ENCODE measurements at places on chromosomes 11 and 22.

- DNase-seq: no peak
Measured at GRCh38 chr11:123227763-123228495, 32.9 kb upstream of the CLMP start.

DNA sequence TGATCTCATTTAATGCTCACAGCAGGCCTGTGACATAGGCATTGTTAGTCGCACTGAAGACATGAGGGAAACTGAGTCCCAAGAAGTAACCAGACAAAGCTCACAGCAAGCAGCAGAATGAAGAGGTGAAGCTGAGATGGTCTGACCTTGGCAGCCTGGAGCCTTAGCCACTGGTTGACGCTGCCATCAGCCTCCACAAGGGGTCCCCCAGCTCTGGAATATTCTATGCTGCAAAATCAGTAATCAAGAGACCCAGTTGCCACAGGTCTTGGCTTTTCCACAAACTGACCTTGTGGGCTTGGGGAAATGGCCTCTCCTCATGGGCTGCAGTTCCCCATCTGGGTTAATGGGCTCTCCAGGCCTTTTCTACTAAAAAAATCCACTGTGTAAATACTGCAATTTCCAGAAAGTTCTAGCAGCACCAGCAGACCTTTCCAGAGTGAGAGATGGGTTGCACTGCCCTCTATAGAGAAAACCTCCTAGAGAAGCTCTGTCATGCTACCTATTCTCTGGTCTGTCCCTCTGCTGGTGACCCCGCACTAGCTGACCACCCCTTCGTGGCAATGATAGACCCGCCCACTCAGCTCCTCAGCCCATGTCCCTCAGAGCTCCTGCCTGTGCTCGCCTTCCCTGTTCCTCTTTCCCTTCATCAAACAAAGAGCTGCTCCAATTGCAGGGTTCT, 22.6 kb upstream of the ISX start:
- DNase-seq: no peak

GRCh38 chr11:69671734-69672465, 3.3 kb downstream of the LTO1 start:
- no peak for DNase-seq

- DNase-seq: peak; percentile 74
Measured at GRCh38 chr11:117281159-117281558, 10.0 kb upstream of the BACE1-AS start.

- no peak for DNase-seq
Measured at GRCh38 chr11:62400281-62400680, 18.6 kb upstream of the SCGB1A1 start.

GRCh38 chr22:32649515-32650200, 151.8 kb upstream of the TIMP3 start:
- peak; percentile 39 for DNase-seq

- DNase-seq: no peak
Measured at GRCh38 chr11:132037467-132037862, 667.0 kb downstream of the NTM start.

DNA sequence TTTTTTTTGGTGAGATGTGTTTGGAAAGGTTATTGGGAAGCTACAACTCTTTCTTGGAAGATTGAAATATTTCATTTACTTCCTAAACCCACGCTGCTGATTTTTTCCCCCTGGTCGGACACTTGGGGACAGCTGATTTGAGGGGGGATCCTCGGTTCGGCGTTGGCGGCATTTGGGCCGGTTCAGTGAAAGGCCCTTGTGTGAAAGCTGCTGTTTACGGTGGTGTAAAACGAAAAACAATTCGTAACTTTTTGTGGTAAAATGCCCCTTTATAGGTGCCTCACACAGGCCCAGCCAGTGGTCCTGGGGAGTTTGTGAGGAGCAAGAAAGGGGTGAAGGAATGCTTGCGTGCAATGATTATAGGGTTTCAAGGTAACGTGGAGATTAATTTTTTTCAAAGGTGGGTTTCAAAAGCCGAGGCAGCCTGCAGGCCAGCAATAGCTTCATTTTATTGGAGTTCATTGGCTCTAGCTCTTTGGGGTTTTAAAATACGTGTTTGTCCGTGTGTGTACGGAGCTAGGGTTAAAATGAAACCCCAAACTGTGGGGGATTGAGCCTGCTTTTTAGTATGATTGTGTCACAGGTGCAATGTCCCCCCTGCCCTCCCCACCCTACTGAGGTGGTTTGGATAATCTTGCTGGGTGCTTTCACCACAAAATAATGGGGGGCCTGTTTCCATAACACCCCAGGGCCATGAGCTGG, 77.2 kb upstream of the PPARA start:
- DNase-seq: no peak

GRCh38 chr11:93540337-93540736, 2.9 kb downstream of the SMCO4 start:
- DNase-seq: no peak

DNA sequence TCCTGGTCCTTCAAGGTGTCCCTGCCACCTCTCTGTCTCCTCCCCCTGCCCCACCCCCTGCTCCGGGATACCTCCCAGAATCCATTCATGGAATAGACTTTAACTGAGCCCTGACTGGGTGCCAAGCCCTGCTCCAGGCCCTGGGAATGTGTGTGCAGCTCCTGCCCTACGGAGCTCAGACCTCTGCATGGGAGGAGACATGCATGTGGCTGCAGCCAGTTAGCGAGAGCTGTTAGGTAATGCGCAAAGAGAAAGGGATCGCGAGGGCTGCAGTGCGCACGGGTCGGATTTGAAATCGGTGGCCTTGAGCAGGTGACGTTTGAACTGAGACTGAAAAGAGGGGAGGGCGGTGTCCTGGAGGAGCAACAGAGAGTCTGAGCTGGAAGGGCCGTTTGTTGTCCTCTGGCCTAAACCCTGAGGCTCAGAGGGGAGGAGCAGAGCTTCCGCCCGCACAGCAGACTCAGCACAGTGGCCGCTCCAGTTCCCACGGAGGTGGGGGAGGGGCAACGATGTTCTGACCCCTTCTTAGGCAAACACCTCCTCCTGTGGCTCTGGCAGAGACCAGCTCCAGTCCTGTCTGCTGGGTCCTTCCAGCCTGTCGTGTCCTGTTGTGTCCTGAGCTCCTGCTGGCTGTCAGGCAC, 19.8 kb upstream of the LRRC10B start:
- DNase-seq: peak; percentile 47

DNA sequence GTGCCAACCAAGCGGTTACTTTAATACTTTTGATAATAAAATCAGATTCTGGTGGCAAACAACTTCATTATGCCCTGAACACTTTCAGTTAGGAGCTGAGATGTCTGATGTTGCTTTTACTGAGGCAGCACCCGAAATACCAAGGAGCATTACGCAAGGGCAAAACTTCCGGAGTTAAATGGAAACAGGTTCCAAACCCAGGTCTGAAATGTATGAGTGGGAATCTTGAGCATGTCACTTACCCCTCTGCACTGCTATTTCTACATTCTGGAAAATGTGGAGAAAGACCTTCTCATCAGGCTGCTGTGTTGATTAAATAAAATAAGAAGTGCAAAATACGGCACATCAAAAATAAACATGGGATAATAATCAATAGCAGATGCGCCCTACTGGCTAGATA, 315.1 kb downstream of the LARGE1 start:
- DNase-seq: no peak

GRCh38 chr11:100574894-100575769, 112.0 kb upstream of the ARHGAP42 start:
- no peak for DNase-seq

- no peak for DNase-seq
Measured at GRCh38 chr11:111569476-111569875, 29.0 kb downstream of the LAYN start.

DNA sequence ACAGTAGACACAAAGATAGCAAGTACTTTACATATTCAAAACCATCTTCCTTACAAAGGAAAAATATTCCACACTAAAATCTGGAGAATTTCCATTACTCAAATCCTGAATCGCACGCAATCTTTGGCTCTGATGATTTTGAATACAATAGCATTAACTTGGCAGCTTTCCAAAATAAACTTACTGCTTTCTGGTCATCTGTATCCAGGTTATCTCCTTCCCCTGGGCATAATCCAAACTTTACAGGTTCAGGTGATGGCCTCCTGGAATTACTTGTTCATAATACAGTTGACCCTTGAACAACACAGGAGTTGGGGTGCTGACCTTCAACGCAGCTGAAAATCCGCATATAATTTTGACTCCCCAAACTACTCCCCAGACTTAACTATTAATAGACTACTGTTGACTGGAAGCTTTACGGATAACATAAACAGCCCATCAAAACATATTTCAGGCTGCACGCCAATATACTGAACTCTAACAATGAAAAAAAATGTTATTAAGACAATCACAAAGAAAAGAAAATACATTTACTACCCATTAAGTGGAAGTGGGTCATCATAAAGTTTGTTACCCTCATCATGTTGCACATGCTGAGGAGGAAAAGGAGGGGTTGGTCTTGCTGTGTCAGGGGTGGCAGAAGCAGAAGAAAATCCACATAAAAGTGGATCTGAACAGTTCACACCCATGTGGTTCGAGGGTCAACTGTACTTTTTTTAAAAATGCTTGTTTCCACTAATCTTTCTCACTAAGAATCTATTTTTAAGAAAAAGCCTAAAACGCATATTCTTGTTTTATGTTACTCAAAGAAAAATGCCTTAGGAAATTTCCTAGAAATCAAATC, 6.5 kb downstream of the MTMR2 start:
- no peak for DNase-seq

- DNase-seq: no peak
Measured at GRCh38 chr11:1586699-1587098, 1.6 kb upstream of the KRTAP5-1 start.

DNA sequence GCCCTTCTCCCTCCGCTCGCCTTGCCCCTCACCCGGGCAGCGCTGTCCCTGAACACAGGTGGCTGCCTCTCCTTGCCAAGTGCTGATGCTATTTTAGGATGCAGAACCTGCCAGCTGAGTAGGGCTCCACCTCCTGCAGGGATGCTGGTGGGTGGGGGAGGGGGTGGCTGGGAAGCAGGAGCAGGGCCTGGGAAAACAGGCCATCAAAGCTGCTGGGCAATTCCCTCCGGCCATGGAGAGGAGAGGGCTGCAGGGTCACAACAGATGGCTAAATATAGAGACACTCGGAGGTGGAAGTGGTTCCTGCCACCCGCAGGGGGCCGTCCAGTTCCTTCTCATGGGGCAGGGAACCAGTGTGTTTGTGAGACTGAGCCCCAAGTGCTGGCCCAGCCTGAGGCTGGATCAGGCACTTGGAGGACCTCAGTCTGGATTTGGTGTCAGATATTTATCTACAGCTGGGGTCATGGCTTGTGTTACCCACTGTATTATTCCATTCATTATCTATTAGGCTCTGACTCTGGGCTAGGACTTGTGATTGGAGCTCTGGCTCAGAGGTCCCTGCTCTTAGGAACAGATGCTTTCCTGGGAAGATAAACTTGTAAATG, 59.6 kb downstream of the LRRC32 start:
- DNase-seq: no peak

- no peak for DNase-seq
Measured at GRCh38 chr11:69136471-69136870, 19.3 kb upstream of the SMIM38 start.

GRCh38 chr22:45627489-45628233, 44.0 kb upstream of the ATXN10 start:
- DNase-seq: no peak

- DNase-seq: no peak
Measured at GRCh38 chr11:112115386-112115785, 28.7 kb downstream of the SDHD start.

- DNase-seq: peak; percentile 51
Measured at GRCh38 chr11:12769834-12770345, 95.7 kb downstream of the TEAD1 start.

DNA sequence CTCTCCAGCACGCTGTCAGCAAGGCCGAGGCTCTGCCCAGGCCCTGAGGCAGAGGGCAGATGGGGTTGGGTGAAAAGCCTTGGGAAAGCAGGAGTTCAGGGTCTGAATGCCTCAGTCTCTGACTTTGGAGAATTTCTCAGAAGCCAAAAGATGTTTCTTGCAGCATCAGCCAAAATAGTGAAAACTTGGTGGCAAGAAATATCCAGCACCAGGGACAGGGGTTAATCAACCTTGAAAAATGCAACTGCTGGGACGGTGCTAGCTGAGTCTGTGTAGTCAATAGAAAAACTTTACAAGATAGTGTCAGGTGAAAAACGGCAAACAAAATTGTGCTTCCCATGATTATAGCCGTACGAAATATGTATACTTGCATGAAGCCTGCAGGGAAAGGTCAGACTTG, 1.4 kb upstream of the ABCC8 start:
- DNase-seq: peak; percentile 40

GRCh38 chr11:106302416-106302815, 225.0 kb downstream of the AASDHPPT start:
- DNase-seq: no peak

GRCh38 chr11:128961645-128962044, 19.0 kb upstream of the TP53AIP1 start:
- DNase-seq: no peak

GRCh38 chr11:86627776-86628455, 44.5 kb downstream of the ME3 start:
- DNase-seq: no peak

DNA sequence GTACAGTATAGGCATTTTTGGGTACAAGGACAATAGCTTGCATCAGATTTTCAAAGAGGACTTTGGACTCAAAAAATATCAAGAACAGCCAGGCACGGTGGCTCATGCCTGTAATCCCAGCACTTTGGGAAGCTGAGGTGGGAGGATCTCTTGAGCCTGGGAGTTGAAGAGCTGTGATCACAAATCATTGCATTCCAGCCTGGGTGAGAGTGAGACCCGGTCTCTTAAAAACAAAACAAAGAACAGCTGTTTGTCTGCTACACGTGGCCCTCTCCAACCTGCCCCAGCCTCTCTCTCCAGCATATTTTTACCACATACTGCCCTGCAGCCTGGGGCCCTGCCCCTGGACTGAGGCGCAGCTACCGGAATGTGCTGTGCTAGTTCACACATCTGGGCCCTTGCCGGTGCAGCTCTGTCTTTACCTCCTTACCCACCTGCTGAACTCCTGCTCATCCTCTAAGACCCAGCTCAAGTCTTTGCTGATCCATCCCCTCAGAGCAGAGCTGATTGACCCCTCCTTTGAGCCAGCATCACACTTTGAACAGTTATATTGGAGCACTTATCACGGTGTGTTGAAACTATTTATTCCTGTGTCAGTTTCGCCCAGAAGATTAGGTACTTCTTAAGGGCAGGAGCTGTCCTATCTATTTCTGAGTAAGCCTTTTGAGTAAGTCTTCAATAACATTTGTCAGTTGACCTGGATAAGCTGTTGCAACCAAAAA, 29.4 kb downstream of the GRIK4 start:
- DNase-seq: no peak

DNA sequence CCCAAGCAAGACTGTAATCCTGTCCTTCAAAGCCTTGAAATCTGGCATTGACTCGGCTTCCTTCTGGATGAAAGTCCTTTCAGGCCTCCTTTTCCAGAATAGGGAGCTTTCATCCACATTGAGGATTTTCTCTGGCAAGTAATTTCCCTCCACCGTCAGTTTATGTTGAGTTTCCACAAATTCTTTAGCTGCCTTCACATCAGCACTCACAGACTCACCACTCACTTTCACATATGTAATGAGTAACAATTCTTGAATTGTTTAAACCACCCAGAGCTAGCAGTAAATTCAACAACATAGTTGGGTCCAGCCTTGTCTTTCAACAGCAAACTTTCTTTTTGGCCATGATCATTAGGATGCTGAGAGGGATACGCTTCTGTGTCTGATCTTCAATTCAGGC, 84.3 kb upstream of the PRDM11 start:
- no peak for DNase-seq

All from AG08396 (cell line).